ENCODE measurements at places on chromosomes 7 and 10.

- no peak for DNase-seq
These were observed 10.7 kb downstream of the LDB1 start for GRCh38 chr10:102109166-102110116.

GRCh38 chr7:68269405-68269804 lies 1272.8 kb downstream of the TYW1 start:
- DNase-seq = no peak

GRCh38 chr7:8260871-8261694 lies 884 bp downstream of the ICA1 start:
- no peak for DNase-seq

DNA sequence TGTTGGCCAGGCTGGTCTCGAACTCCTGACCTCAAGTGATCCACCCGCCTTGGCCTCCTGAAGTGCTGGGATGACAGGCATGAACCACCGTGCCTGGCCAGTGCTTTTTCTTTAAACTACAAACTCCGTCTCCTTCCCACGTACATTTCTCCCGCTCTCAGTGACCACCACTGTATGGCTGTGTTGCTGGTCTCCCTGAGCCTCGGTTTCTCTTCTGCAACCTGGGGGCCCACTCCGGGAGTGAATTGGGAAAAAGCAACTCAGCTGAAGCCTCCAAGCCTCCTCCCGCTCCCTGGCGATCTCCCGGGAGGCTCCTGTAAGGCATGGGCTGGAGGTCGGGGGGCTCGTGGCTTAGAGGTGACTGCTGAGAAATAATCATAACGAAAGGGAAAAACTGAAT lies 136.3 kb downstream of the ELFN1 start:
- no peak for DNase-seq

DNA sequence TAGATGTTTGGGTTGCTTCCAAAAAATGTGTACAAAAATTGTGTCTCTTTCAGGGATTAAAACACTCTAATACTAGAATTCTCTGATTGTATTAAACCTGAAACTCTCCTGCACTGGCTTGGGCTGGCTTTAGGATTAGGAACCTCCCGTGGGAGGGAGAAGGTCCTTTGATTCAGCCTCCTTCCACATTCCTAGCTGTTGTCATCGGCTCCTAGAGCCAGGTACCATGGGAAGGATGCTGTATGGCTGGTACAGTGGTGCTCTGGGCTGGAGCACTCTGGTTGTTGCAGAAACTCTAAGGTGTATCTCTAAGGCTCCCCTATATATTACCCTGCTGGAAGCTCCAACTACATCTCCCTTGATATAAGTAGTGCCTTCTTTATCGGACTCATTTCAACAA lies 245.2 kb upstream of the FOXK1 start:
- DNase-seq = no peak
